ENCODE measurements at places on chromosomes 16 and 17.
A peak's percentile ranks its signal among the peaks of the same experiment; 100 is the strongest.

DNA sequence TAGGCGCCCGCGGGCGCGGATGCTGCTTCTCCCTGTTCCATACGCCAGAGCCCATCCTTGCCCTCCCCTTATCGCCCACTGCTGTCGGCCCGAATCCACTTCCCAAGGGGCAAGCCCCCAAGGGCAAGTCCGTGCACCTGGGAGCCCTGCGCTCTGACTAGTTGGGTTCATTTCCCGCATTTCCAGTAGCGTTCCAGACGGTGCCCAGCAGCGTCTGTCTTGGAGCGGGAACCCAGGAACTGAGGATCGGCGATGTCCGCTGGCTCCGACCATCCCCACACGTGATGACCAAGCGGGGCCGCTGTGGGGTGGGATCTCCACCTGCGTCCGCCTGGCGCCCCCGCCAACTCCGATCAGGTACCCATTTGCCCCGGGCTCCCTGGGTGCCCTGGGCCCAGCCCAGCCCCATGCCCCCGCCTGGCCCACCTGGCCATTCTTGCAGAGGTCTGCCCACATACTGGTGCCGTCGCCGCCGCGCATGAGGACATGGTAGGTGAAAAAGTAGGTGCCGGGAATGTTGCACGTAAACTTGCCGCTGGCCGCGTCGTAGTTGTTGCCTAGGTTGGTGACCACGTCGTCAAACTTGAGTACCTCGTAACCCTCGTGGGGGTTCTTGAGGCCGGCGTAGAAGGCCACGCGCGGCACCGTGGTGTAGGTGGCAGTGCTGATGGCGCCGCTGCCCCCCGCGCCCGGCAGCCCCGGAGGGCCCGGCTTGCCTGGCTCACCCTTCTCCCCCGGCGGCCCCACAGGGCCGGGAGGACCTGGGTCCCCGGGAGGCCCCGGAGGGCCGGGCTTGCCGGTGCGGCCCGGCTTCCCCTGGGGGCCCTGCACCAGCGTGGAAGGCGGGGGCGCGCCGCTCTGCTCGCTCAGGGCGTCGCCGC is 837 bp downstream of the C1QL1 start:
- DNase-seq = no peak

DNA sequence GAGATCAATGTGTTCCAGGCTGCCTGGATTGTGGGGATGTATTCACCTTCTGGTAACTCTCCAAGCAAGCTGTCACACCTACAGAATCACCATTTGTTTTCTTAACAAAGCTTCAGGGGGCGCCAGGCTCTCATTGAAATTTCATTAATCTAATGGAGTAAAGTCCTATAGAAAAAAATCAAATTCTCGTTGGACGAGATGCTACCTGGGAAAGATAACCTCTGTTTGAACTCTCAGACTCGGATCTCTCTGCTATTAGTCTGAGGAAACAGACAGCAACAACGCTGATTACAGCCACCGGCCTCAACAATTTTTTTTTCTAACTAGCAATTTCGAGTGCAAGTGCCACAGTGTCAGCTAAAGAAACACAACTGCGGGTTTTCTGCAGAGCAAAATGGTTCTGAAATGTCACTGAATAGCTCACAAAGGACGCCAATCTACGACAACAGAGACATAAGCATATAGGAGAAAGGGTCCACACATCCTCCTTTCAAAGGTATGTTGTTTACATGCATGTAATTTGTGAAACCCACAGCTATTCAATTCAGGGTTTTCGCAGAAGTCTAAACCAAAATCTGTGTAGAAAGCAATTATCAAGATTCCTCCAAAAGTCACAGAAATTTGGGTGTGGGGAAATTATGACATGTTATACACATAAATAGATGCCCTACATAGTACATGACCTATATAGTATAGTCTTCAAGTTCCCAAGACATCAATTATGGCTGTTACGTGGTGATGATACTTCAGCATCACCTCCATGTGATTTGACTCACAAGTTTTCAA is 135.8 kb downstream of the SKAP1 start:
- no peak for DNase-seq

DNA sequence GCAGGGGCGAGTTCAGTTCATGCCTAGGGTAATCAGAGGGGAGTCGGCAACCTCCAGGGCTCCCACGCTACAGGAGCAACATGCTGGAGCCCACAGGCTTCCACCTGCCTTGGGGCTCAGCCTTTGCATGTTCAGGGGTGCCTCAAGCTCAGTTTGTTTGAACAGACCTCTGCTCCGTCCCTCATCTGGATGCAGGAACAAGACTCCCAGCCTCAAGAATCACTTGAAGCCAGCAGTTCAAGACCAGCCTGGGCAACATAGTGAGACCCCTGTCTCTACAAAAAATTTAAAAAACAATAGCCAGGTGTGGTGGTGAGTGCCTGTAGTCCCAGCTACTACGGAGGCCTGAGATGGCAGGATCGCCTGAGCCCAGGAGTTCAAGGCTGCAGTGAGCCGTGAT is 4.9 kb upstream of the HSD11B2 start:
- no peak for DNase-seq

DNA sequence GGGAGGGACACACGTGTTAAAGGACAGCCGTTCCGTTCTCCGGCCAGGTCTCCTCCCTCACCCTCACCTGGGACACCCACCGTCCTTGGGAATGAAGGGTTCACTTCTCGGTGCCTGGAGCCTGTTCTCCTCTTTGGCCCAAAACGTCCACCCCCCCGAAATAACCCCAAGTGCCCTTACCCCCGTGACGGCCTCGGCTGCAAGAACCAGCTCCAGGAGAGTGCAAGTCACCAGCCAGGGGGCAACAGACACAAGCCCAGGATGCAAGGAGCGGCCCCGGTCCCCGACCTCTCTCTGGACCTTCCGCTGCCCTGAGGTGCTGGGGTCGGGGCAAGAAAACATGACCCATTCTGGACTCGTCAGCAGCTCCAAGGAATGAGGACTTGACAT is 20.0 kb upstream of the UBE2I start:
- DNase-seq = no peak

DNA sequence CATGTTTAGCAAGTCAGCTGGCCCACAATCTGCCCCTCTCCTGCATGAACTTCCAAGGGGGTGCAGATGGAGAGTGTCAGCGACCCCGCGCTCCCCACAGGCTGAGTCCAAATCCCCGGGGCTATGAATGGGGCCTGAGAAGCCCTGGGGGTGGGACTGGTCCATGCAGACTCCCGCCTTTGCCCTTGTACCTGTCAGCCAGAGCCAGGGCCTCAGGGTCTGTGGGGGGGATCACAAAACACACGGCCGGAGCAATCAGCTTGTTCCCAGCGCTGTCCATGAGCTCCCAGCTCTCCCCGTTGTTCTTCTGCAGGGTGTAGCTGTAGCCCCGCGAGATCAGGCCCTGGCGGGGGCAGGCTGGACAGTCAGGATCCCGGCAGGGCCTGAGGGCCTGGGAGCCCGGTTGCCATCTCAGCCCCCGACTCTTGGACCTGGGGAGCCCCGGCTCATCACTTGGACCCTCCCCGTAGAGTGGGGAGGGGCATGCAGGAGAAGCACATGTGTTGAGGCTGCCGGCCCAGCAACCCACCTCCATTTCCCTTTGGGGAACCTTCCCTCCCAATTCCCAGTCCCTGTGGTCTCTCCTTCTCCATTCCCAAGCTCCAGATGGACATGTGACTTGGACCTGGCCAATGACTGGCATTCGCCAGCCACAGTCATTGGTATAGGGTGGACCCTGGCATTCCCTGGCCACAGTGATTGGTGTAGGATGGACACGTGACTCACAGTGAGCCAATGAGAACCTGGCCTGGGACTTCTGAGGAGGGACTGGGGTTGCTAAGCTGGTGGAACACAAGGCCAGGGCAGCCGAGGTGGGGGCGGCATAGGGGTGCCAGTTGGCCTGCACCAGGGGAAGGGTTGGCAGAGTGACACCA is 42.4 kb downstream of the PPL start:
- DNase-seq = no peak

DNA sequence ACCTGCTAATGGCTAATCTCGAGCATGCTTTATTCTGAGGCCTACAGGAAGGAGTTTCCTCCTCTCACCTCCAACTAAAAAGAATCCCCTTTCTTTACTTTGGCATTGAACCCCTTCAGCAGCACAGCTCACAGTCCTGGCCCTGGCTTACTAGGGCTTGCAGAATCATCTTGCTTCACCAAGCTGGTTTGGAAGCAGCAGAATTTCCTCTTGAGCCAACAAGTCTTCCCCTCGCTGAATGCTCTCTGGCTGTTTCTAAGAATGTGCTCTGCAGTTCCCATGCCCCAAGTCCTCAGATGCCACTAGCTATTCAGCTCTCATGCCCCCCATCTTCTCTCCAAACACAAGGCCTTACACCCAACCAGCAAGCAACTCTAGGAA is 271.2 kb downstream of the NTN1 start:
- no peak for DNase-seq

DNA sequence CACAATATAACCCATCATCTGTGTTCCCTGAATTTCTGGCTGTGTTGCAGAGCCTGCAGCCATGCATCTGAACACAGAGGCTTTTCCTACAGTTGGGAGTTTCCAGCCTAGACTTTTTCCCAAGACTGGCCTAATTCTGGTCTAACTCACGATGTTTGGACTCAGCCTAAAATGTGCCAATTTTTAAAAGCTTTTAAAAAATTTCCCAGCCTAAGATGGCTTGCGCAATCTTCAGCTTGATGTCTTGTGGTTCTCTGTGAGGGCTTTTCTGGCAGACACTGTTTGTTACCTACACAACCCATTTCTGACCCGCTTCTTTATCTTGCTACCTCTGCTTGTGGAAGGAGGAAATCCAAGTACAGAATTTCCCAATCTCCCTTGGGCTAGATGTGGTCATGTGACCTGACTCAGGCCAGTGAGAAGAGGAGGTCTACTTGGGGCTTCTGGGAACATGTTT is 72.7 kb upstream of the GAS7 start:
- DNase-seq = no peak

DNA sequence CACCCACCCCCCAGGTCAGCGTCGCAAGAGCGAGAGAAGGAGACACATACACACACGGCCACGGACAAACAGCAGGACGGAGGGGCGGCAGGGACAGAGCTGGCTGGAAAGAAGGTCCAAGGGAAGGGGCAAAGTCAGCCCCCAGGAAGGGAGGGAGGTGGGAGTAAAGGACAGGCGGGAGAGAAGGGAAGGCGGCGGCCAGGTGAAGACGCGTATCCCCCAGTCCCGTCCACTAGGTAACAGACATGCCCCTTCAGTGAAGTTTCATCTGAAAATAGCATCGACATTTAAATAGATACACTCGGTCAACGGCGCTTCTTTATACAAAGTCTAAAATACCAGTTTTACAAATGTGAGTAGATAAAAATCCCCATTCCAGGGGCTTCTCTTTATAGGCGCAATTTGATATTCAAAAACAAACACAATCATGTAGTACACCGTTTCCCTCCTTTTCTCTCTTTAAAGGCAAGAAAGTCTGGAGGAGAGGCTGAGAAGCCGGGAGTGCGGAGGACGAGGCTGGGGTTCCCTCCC is 4.5 kb downstream of the CBX8 start:
- no peak for DNase-seq

DNA sequence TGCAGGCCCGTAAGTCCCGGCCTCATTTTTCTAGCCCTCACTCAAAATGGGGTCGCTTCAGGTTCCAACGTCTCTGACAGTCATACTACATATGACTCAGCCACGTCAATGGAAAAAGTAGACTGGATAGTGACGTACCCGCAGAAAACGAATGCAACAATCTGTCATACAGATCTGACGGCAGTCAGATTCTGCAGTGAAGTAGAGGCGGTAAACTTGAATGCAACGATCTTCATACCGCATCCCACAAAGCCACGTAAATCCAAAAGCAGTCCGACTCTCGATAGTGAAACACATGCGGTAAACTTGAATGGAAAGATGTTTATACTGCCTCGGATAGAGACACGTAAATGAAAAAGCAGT is 38.4 kb upstream of the ARL4D start:
- peak; percentile 96 for DNase-seq

DNA sequence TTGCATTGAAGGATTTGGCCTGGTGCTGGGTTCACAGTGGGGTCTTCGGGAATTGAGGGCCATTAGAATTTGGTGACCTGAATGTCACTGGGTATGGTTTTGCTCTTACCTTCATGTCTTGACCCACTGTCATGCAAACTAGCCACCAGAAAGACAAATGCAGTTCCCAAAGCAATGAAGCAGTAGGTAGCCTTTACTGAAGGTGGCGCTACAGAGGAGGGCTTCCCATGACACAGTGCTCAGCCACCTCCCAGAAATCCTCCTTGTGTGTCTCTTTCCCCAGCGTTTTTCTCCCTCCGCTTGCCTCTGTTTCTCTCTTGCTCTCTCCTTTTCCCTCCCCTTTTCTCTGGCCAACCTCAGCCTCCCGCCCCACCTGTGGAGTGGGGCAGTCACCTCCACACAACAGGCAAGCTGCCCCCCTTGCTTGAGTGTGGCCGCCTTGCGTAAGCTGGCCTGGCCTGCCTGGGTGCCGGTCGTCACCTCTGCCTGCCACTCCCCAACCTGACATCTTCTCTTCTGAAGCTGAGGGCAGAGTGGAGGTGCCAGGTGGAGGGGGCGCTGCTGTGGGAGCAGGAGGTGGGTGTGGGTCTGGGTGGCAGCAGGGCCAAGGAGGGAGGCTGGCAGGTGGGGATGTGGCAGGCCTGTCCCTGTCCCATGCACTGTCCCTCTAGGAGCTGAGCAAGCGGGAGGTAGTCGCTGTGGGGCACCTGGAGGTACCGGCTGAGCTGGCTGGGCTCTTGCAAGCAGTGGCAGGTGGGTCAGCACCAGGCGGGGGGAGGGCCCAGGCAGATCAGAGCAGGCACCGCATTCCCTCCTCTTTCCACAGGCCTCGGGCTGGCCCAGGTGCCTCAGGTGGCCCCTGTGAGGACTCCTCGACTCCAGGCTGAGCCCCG is 34.7 kb downstream of the MYO15A start:
- DNase-seq = no peak

DNA sequence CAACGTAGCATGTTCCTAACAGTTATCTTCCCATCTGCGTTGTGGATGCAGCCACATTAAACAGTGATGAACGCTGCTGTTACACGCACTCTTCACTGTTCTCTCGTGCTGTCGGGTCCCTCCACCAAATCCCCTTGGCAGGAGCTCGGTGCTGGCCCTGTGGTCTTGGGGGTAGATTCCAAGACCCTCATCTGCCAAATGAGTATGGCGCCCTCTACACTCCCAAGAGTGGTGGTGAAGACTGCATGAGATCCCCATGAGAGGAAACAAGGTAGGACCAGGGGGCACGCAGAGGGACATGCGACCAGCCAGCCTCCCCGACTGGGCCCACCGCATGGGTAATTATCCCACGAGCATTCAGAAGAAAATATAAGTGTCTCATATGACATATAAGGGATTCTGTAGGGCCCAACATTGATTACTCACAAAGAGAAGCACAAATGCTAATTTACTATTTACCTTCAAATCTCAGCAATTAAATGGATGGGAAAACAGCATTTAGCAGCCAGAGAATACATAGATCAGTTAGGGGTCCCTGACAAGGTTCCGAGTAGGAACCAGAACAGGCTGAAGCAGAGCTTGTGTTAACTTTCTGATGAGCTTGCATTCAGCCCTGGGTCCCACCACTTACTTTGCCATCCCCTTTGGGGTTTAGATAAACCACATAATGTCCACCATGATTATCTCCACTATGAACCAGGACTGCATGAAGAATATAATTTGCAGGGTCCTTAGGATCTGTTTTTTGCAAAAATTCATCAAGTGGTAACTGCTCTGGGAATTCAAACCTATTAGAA is 23.8 kb downstream of the LITAFD start:
- no peak for DNase-seq

GRCh38 chr16:58026705-58027160 is 1.2 kb downstream of the MMP15 start:
- DNase-seq = no peak

Data from naive thymus-derived CD4-positive, alpha-beta T cell (primary cell).